ENCODE measurements at places on chromosomes 3 and 15. TPM values are rescaled to one million over a fixed set of nuclear protein-coding genes. Genes with fewer than 3 reads are reported as not detected.

The CRABP1 gene
- polyA plus RNA-seq: 29.2 TPM

The DLEC1 gene
- polyA plus RNA-seq: 0.59 TPM

DNA sequence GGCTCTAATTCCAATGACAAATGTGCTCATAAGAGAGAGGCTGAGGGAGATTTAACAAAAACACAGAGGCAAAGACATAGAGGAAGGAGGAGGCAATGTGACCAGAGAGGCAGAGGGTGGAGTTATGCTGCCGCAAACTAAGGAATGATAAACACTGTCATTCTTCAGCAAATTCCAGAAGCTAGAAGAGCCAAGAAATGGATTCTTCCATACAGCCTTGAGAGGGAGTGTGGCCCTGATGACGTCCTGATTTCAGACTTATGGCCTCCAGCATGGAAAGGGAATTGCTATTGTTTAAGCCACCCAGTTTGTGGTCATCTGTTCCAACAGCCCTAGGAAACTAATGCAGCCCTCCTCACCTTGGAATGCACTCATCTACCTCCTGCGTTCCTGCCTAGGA is 30.5 kb downstream of the CD47 start:
- DNase-seq: no peak

DNA sequence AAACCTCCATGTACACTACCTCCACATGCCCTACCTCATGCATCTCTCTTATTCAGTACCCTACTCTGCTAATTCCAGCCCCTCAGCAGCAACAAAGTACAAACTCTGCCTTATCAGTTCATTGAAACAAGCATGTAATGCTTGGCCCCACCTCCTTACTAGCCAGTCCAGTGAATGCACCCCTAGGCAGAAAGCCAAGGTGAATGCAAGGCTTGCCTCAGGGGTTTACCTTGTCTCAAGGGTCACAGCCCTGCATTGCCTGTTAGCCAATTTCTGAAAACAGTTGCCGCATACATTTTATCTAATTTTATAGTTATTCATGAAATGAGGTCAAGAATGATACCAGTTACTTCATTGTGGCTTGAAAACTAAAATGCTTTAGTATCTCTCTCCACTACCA is 576.4 kb downstream of the FHIT start:
- no peak for DNase-seq

DNA sequence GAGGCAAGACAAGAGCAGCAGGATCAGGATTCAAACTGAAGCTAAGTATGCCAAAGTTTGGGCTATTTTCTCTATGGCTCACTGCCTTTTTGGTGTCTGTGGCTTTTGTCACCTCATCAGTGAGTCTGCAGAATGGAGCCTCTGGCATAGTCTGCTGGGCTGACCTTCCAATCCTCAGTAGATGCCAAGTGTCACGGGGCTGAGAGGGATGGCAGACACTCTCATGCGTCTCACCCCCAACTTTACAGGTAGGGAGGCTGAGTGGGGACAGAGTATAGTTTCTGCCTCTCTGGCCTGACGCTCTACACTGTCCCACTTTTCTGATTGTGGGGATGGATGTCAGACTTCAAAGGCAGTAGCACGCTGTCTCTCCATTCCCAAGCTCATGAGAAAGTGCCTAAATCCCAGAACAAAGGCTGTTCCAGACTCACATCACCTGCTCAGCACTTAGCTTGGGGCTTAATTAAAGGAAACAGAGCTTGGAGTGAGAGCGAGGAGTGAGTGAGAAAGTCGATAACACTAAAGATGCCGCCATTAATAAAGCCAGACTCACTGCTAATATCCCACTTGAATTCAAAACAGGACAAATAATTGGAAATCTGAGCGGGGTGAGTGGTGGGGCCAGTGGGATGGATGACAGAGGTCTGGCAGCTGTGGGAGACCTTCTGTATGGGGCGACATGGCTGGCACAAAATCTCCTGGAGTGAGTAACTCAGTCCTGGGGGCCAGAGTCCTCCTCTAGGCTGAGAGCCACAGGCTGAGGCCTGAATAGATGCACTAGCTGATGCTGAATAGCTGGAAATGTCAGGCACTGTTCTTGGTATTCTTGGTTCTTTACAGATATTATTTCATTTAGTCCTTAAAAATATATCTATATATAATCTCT is 78.4 kb upstream of the MRPS22 start:
- DNase-seq: no peak

DNA sequence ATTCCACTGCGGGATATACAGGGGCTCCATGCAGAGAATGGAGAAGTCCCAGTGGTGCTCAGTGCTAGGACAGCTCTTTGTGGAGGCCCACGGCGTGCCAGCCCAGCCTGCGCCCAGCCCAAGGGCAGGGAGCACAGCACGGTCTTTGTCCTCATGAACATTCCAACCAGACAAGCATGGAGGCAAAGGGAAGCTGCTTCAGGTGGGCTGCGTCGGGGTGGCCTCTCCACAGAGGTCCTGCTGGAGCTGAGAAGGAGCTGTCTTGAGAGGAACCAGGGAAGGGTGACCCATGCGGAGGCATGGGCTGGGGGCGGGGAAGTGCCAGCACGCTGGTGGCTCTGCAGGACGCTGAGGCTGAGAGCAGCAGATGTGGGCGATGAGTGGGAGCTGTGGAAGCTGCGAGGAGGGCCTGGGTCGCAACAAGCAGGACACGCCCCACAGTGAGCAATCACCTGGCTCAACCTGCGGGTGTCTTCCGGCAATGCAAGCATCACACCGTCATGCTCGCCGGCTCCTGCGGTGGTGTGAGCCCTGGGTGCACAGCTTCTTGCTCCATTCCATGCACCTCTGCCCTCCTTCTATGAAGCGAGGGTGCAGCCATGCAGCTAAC is 14.0 kb upstream of the KLF15 start:
- no peak for DNase-seq

The FOXB1 gene
- polyA plus RNA-seq: not detected

DNA sequence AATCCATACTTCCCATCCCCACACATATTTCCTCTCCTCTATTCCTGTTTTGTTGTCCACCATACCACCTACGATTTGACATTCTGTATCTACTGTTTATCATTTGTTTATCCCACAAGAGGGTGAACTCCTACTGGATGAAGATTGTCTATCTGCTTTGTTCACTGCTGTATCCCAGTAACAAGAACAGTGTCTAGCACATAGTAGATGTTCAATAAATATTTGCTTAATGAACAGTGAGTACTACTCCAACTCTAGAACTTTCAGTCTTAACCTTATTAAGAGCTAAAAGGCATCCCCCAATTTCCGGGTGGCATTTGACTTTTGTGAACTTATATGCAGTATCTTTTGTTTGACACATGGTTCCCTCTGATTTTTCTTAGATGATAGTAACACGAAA is 1.3 kb downstream of the PYGO1 start:
- no peak for DNase-seq

GRCh38 chr15:93171476-93171875 is 82.5 kb upstream of the RGMA start:
- no peak for DNase-seq

The EIF1B gene
- polyA plus RNA-seq: 58.5 TPM

The POLG gene
- polyA plus RNA-seq: 42.2 TPM

The MST1R gene
- 2.4 TPM for polyA plus RNA-seq

DNA sequence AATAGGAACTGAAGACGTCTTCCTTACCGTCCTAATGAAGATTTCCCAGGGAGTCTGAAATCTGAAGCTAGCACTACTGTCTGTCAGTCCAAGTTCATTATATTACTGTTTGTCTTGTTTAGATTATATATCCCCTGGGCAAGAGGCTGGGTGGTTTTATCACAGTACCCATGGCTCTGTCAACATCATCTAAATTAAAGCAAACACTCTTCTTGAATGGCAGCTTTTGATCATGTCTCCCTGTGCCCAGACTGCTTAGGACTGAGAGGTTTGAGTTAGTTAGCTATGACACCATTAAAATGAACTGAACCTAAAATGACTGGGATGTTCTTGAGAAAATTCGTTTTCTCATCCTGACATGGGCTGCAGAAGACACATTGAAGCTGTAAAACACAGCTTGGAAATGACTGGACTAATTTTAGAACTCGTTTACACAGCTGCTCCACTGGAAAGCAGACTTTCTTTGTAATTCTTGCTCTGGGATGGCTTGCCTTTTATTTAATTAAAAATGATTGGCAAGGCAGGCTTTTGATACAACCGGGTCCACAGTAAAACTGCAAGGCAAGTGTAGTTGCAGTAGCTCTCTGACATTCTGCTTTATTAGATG is 243.5 kb downstream of the MFSD1 start:
- no peak for DNase-seq

GRCh38 chr3:166934879-166935278 is 445.2 kb downstream of the ZBBX start:
- DNase-seq: no peak
